Smooth muscle cell of bladder (primary cell): ENCODE measurements at places on chromosomes 2 and 18. TPM values are rescaled to one million over a fixed set of nuclear protein-coding genes. Genes with fewer than 3 reads are reported as not detected.

Gene BMPR2
- 11.4 and 15.0 TPM in 2 replicates for total RNA-seq

Gene SCN2A
- total RNA-seq: 0.43 and 3.0 TPM in 2 replicates

Gene UGT1A10
- total RNA-seq: 0.43 and 0.83 TPM in 2 replicates

Gene SLC35F6
- 30.0 and 30.4 TPM in 2 replicates for total RNA-seq

Gene TUBA3E
- total RNA-seq: not detected in 2 replicates

Gene TTN
- under 0.01 TPM in 2 replicates for total RNA-seq

Gene INHBB
- total RNA-seq: under 0.01 and 0.09 TPM in 2 replicates

Gene IHH
- not detected in 2 replicates for total RNA-seq

Gene RGPD3
- total RNA-seq: 0.09 and 0.14 TPM in 2 replicates

Gene SCYGR2
- total RNA-seq: not detected in 2 replicates

Gene DYNC2LI1
- total RNA-seq: 19.9 and 26.7 TPM in 2 replicates

Gene LCT
- not detected in 2 replicates for total RNA-seq

Gene HOXD13
- total RNA-seq: 0.09 and 0.28 TPM in 2 replicates

Gene EDAR
- total RNA-seq: not detected in 2 replicates

Gene RIT2
- not detected in 2 replicates for total RNA-seq

Gene IL36A
- total RNA-seq: not detected in 2 replicates

Gene POTEJ
- total RNA-seq: not detected in 2 replicates

Gene ABCB11
- not detected in 2 replicates for total RNA-seq

Gene HOXD1
- not detected in 2 replicates for total RNA-seq

Gene FAHD2A
- 20.8 and 22.1 TPM in 2 replicates for total RNA-seq

Gene ELOA2
- total RNA-seq: under 0.01 TPM in 1 of 2 replicates, not detected in the other

Gene LIMS1
- total RNA-seq: 42.1 and 51.6 TPM in 2 replicates

Gene NMS
- total RNA-seq: not detected in 2 replicates

Gene MARCO
- total RNA-seq: not detected in 2 replicates

Gene KIDINS220
- 64.0 and 80.2 TPM in 2 replicates for total RNA-seq

Gene STARD6
- not detected in 2 replicates for total RNA-seq

Gene CD207
- not detected in 2 replicates for total RNA-seq

Gene IL1A
- 2.3 and 7.5 TPM in 2 replicates for total RNA-seq

Gene GALNT14
- not detected in 2 replicates for total RNA-seq

Gene SOX11
- under 0.01 TPM in 1 of 2 replicates, not detected in the other for total RNA-seq

Gene GCKR
- 0.14 and 0.55 TPM in 2 replicates for total RNA-seq

Gene MC2R
- total RNA-seq: not detected in 2 replicates

Gene ADRA2B
- total RNA-seq: 0.09 TPM in 1 of 2 replicates, not detected in the other

Gene IL1B
- total RNA-seq: 26.3 and 54.3 TPM in 2 replicates

Gene EMX1
- not detected in 2 replicates for total RNA-seq

Gene MEP1B
- not detected in 2 replicates for total RNA-seq

Gene MYOM1
- 1.3 and 2.5 TPM in 2 replicates for total RNA-seq

Gene FEV
- not detected in 2 replicates for total RNA-seq

Gene STK36
- 15.4 and 27.6 TPM in 2 replicates for total RNA-seq

Gene SGPP2
- total RNA-seq: not detected in 2 replicates

Gene POTEI
- total RNA-seq: under 0.01 TPM in 1 of 2 replicates, not detected in the other

Gene CYP27A1
- total RNA-seq: 17.1 and 19.9 TPM in 2 replicates

Gene SERPINB3
- total RNA-seq: 0.28 TPM in 1 of 2 replicates, not detected in the other

Gene CASP10
- 6.4 and 9.1 TPM in 2 replicates for total RNA-seq

Gene PFN4
- total RNA-seq: 0.28 and 0.46 TPM in 2 replicates

Gene PLEKHH2
- total RNA-seq: 4.6 and 5.3 TPM in 2 replicates

Gene SPHKAP
- under 0.01 TPM in 2 replicates for total RNA-seq

Gene PPIL3
- 50.2 and 63.9 TPM in 2 replicates for total RNA-seq

Gene LYG1
- total RNA-seq: 0.18 and 0.43 TPM in 2 replicates

Gene SOWAHC
- 5.4 and 6.5 TPM in 2 replicates for total RNA-seq

Gene ARHGEF33
- 0.57 and 0.74 TPM in 2 replicates for total RNA-seq

Gene FAM228A
- under 0.01 and 0.18 TPM in 2 replicates for total RNA-seq
